Stimulated activated CD4-positive, alpha-beta T cell treated with anti-CD3 and anti-CD28 coated beads, TNF-alpha, amount 100 ng/mL, for 1 hour (primary cell): ENCODE measurements at places on chromosomes 2 and 18.

- DNase-seq = no peak
These were observed 118.8 kb downstream of the SH3RF3 start for GRCh38 chr2:109247812-109248211.

GRCh38 chr2:156331572-156332283, 793 bp downstream of the NR4A2 start:
- DNase-seq = no peak

DNA sequence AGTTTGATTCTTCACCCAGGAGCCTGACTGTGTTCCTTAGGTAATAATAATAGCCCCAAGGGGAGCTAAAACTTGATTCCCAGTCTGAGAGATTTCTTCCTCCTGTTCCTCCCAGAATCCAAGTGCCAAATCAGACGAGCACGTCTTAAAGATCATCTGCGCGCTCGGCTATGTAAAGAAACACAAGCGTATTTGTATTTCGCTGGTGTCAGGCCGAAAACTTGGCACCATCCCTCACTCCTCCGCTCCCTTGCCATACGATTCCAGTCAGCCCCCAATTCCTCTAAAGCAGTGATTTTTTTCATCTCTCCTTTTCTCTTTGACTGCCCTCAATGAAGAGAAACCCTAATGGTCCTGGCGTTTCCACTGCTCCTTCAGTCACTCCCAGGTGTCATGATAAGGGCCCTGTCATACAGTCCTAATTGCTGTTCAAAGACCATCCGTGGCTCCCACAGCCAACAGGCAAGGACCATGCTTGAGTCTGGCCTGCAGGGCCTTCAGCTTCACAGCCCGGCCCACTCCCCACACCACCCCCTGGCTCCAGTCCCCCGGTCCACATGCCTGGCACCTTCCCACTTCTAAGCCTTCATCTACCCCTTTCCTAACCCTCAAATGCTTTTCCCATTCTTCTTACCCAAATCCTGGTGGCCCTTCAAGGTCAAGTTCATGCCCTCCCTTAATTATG, 130.8 kb upstream of the ID2 start:
- no peak for DNase-seq

- DNase-seq = no peak
These were observed 58.6 kb downstream of the LPIN1 start for GRCh38 chr2:11805024-11805423.

DNA sequence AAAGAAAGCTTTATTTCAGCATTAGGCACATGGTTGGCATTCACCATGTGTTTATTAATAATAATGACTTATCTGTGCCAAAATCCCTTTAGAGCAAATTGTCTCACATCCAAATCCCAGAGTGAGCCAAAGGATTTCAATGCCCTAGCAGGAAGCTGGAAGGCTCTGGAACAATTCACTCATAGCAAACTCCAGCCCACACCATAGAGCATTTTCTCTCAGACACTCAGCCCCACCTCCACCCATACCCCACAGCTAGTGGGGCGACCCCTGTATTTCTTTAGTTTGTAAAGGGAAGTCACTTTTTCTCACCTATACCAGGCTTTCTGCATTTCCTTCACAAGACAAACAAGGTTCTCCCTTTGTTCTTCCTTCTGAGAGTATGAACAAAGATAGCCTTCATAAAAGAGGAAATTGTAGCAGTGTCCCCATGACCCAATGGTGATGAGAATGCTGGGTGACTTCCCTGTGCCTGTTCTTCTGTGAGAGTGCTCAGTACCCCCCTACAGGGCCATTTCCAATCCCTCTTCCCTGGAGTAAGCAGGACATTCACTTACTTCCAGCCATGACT, 100.1 kb upstream of the APCDD1 start:
- no peak for DNase-seq

DNA sequence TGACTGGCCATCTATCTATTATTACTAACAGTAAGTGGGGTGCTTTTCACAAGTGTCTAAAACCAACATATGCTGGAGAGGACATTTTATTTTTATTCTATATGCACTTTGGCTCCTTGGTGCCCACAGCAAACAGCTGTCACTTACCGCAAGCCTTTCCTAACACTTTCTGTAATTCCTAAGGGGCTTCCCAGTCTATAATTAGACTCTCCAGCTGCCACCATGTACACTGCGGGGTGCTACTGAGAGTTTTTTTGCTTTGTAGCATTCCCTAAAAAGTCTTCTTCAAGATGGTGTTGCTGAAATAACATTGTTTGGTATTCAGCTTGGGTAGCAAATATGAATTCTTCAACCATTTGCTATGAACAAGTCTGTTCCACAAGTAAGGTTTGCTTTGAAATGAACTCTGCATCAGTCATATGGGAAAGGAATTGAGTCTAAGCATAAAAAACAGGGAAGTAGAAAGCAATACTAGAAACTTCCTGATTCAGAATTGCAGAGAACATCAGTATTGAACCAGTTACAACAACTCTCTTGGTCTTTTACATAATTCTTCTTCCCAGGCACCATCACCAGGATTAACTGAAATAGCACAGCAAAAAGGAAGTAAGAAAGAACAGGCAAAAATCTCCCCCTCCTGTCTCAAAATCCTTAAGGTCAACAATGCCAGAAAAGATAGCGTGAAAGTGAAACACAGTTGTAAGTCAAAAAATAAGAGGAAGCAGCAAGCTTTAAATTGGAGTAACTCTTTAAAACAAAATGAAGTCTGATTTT, 28.6 kb downstream of the EPB41L3 start:
- no peak for DNase-seq

GRCh38 chr2:219417374-219417773, 803 bp upstream of the DES start:
- DNase-seq = no peak

DNA sequence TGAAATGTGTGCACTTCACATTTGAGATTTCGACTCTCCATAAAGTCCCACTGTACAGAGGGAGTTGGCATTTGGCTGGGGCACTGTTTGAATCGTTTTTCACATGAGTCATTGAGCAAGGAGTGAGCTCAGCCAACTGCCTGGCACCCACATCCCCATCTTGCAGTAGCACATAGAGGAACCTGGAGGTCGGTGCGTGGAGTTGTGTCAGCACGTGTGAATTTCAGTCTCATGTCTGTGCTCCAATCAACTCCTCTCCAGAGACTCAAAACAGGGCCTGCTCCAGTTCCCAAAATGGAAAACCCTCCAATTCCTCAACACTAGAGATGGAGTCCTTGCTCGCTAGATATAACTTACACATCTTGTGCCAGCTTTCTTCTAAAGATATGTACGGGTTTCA, 126.8 kb upstream of the CAPN13 start:
- no peak for DNase-seq

GRCh38 chr2:15115776-15116175, 445.4 kb downstream of the NBAS start:
- DNase-seq = no peak

DNA sequence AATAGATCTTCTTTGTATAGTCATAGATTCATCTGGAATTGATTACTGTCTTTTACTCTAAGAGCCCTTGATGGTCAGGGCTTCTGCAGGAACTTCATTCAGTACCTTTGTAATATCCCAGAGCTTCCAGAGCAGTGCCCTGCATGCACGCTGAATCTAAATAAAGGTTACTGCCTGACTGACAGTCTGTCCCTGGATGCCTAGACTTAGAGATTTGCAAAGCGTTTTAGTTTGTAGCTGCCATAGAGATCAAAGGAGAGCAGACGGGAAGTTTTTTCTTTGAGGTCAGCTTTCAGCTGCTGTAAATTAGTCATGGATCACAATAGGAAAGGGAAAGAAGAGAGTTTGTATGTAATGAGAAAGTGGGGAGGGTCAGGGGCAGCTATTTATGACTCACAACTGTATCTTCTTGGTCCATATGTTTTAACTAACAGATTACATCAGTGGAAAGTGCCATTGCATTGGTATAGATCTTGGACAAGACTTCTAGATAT, 45.2 kb upstream of the NYAP2 start:
- DNase-seq = no peak

DNA sequence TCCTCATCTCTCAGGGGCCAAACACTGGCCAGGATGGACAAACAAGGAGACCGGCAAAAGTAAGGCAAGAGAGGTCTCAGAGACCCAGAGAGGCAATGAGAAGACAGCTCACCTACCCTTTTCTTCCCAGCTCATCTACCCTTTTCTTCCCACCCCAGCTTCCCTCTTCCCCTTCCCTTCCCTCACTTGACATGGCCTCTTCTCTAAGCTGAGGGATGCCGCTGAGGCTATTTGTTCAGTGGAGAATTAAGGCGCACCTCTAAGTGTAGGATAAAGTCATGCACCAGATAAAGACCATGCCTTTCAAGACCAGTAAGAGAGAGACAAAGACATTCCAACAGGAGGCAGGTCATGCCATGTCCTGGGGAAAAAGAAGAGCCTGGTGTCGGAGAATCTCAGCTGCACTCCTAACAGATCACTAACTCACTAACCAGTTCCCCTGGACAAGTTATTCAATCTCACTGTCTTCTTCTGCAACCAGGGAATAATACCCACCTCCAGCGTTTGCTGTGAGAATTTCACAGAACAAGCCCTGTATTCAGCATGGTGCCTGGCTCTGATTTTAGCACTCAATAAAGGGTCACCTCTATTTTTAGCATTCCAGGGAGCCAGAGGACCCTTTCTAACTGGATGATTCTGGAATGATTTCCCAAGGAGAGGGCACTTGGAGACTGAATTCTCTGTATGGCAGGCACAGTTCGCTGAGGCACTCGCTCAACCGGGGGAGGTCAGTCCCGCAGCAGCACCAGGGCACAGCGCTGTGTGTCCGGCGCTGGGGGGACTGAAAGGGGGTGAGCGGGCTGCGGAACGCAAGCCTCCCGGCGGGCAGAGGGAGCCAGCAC, 3.0 kb upstream of the FOSL2 start:
- DNase-seq = no peak

- DNase-seq = no peak
These were observed 274.6 kb downstream of the LRATD1 start for GRCh38 chr2:14907014-14907612.

DNA sequence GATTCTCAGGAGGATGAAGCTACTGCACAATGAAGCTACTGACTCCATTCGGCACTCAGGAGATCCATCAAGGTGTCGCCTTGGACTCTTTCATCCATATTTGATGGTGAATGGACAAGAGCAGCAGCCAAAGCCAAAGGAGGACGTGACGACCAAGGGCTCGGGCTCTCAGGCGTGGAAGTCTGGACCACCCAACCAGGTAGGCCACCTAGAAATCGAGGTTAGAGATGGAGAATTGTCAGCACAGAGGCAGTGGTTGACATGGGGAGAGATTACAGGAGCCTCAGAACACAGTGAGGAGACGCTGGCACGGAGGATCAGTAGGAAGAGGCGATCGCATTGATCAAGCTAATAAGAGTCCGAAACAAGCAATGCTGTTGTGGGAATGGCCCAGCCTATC, 240.5 kb upstream of the ID2 start:
- DNase-seq = no peak

DNA sequence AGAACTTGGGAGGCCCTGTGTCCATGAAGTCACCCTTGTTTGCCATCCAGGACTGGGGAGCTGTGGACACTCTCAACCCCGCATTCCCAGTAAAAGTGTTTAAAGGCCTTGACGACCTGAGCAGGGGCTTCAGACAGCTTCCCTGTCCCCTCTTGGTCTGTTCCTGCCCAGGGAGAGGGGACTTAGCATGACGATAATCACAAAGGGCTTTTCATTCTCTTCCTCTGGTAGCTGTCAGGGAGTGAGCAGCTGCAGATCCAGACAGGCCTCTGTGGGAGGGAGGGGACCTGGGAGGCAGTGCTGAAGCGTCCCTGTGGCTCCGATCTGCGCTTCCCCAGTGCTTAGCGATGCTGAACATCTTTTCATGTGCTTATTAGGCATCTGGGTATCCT, 77.8 kb upstream of the HS6ST1 start:
- no peak for DNase-seq

- DNase-seq = no peak
These were observed 4.4 kb downstream of the XRCC5 start for GRCh38 chr2:216113572-216113971.

DNA sequence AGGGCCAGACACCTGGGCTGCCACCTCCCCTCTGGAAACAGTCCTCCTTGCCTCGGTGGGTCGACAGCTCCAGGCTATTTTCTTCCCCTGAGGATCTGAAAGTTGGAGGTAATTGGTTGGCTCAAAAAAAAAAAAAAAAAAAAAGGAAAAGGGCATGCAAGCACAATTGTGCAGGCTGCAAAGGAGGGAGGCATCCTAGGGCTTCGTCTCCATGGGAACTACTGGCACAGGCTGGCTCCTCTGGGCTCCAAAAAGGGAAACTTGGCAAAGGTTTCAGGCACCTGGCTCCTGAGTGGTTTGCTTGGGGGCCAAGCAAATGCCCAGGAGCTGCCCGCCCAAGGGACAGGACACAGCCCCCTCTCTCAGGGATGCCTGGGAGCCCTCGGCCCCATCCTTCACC, 1.1 kb upstream of the KCNIP3 start:
- no peak for DNase-seq

DNA sequence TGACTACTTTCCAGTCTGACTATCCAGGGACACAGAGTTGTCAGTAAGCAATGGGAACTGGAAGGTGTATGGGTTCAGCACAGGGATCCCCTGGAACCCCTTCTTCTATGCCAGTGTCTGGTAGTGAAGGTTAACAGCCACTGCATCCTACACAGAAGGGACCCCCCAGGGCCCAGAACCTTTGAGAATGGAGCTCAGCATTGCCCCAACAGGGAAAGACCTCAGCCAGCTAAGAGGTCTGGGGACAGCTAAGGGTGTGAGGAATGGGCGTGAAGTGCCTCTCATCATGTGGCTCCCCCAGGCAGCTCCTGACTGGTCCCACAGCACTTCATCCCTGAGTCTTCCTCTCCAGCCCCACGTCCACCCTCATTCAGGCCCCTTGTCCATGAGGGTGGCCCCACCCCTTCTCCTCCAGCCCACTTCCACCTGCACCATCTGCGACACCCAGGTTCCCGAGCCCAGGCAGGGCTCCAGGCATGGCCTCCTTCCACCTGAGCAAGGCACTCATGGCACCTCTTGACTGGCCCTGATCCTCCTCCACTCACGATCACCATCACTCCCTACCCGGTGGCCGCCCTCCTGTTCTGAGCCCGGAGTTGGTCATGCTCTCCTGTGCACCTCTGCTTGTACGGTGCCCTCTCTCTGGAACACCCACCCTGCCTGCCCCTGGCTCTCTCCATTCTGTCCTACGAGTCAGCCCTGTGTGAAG, 77.1 kb downstream of the SFXN5 start:
- DNase-seq = no peak

DNA sequence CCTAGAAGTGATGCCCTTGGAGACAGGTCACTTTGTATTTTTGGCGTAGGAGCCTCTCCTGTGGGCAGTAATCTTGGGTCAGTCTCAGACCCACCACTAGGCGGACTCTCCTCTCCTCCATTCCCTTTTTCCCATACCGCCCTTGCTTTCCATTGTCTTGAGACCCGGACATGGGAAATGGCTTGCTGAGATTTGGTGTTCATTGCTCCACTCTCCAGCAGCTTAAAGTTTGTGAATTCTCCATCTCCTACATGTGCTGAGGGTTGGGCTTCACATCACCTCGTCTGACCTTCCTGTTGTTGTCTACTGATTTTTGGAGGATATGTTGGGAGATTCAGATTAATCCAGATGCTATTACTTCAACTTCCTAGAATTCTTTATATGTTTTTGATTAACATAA, 159.2 kb upstream of the RAB12 start:
- no peak for DNase-seq
